ENCODE measurements at places on chromosomes 16 and 17. TPM values are rescaled to one million over a fixed set of nuclear protein-coding genes. Genes with fewer than 3 reads are reported as not detected.

DNA sequence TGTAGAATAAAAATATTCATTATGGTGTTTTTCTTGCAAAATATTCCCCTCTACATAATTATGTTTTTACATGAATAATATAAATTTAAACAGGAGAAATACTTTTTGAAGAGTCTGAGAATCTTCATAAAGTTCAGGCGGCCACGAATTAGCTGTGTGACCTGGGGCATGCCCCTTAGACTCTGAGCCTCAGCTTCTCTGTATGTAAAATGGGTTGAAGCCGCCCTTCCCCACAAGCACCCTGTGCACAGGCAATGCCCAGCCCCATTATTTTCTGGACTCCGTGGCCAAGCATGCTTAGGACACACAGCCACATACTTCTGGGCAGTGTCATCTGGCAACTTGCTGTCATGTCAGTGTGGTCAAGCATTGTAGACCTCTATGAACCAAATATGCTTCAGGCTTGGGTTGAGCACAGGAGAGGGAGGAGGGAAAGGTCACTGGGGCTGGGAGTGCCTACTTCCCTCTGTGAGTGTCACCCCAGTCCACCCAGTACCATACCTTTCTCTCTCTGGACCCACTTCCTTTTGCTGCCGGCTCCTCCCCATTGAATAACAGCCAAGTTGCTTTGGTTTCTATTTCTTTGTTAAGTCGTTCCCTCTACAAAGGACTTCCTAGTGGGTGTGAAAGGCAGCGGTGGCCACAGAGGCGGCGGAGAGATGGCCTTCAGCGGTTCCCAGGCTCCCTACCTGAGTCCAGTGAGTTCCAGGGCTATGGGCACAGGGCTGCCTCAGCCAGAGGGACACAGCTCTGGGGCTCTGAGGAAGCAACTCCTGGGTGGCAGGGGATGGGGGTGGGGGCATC is at the start of gene LGALS9:
TSS of gene LGALS9 (plus strand) at position 582 of the 804 bp plus-strand sequence. CDS start at position 660, 78 bp downstream.
- no peak for DNase-seq

GRCh38 chr17:6456321-6456720 is 12.1 kb downstream of the PIMREG start:
- DNase-seq = no peak

Gene TP53TG3C
- not detected for total RNA-seq

Gene SMIM36
- not detected for total RNA-seq

- DNase-seq = no peak
These were observed 841 bp upstream of the IGFALS start for GRCh38 chr16:1794221-1794871.

GRCh38 chr17:63116967-63117830 is 151.2 kb downstream of the TANC2 start:
- DNase-seq = no peak

Gene HASPIN
- 5.4 TPM for total RNA-seq

Gene KRTAP9-4
- not detected for total RNA-seq

Gene TBC1D3C
- not detected for total RNA-seq

Data from esophagus squamous epithelium (tissue), 5 donors.